ENCODE measurements at places on chromosomes 12 and 14.
A peak's percentile ranks its signal among the peaks of the same experiment; 100 is the strongest.

GRCh38 chr12:45914090-45914489 is 76.3 kb downstream of the SCAF11 start:
- no peak for DNase-seq

DNA sequence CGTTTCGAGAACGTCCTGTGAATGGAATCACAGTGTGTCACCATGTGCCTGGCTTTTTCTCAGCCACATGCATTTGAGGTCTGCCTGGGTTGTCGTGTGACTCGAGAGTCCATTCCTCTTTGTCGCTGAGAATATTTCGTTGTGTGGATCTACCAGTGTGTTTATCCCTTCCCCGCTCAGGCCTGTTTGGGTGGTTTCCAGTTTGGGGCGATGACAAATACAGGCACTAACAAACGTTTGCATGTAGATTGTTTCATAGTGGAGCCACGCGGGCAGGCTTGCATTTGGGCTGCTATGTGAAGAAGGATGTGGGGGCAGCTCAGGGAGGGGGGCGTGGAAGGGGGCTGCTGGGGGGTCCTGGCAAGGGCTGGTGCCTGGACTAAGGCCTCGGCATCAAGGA is 14.1 kb downstream of the RIN3 start:
- DNase-seq = no peak

- DNase-seq = peak; percentile 4
Measured at GRCh38 chr12:56078931-56079722, 838 bp upstream of the ERBB3 start.

DNA sequence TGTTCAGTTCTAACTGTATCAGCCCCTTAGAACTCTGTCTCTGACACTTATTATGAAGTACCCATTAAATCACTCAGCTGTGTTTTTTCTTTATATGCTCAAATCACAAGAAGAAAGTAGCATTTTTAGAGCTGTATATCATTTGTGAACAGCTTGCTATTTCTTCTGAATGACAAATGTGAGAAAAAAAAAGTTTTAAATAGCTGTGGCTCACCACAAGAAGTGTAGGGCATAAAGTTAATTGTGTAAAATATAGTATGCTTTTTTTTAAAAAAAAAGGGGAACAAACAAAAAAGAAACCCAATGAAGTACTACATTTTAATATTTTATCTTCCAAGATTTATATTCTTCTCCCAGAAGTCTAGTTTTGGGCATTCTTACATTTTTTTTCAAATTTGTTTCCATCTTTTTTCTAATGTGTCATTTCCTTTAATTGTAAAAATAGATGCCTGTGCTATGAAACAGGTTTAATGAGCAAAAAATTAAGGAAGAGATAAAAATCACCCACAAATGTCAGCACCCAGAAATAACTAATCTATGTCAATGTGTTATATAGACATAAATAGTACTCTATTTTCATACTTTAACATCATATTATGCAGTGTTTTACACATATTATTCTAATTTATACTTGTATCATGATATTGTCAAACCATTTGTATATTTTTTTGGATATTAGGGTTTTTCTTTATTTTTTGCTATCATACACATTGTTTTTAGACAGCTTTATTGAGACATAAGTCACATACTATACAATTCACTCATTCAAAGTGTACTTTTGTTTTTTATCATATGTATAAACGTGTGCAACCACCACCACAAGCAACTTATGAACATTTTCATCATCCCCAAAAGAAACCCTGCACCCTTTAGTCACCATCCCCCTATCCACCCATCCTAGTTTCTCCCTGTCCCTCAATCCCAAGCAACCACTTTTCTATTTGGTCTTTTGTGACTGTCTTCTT is 22.4 kb upstream of the LRRK2 start:
- no peak for DNase-seq

GRCh38 chr12:56900583-56900982 is 33.6 kb downstream of the SDR9C7 start:
- no peak for DNase-seq

DNA sequence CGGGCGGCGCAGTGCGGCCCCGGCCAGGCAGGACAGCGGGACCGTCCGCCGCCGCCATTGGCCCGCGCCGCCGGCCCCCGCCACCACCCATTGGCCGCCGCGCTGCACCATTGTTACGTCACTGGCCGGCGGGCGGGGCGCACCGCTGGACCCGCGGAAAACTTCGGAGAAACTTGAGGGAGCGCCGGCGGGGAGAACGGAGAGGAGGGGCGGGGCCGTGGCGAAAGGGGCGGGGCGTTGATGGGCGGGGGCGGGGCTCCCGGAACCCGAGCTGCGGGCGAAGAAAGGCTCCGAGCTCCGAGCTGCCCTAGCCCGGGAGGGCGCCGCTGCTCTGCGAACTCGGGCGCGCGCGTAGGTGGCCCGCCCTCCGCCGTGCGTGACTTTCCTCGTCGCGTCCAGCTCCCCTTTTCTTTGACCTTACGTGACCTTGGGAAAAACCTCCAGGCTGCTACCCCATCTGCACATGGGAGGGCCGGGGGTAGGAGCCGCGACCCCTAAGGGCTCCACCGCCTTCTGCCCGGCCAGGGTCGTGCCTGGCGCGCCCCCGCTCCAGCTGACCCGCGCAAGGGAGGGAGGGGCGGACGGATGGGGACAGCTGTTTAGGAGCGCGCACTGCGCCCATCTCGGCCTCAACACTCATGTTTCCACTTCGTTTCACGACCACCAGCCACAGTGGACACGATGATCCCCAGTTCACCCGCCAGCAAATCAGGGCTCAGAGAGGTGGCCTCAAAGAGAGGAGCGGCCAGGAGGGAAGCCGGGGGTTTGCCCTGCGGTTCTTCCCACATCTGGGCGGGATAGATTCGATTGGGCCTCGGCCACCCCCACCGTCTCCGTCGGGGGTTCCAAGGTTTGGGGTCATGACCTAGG is at the start of gene ANKRD9:
ANKRD9 (minus strand) TSS at position 31 of the 870 bp plus-strand sequence. CDS start 1,887 bp downstream, outside the sequence.
- DNase-seq = peak; percentile 81

DNA sequence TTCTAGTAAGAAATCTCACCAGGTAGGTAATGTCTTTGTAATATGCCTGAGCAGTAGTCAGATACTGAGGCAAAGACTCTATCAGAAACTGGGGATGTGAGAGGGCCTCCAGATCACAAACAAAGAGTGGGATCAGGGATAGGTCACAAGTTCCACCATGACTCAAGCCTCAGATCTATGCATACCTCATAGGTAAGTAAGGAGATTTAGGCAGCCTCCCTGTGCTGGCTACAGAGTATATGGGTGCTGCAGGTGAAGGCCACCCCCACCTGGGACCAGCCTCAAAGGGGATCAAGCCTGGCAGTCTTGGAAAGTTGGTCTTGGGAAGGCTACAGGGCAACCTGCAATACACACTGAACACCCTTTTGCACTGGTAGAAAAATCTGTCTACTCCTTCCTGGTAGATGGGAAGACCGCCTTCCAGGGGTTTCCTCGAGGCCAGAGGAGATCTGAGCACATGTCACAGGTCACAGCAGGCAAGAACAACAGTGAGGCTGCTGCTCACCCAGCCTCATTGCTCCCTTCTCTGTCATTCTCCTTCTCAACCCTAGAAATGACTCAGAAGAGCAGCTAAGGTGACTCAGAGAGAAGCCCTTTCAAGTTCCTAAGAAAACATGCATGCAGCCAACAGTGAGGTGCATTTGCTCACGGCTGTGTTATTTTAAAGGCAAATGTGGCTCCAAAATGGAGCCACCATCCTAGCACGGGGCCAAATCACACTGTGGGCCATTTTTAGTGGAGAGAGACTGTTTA is 143.4 kb upstream of the CDKN3 start:
- no peak for DNase-seq

- no peak for DNase-seq
Measured at GRCh38 chr14:91413547-91414474, 3.8 kb downstream of the CCDC88C start.

GRCh38 chr12:60977966-60978365 is 1282.2 kb upstream of the USP15 start:
- no peak for DNase-seq

DNA sequence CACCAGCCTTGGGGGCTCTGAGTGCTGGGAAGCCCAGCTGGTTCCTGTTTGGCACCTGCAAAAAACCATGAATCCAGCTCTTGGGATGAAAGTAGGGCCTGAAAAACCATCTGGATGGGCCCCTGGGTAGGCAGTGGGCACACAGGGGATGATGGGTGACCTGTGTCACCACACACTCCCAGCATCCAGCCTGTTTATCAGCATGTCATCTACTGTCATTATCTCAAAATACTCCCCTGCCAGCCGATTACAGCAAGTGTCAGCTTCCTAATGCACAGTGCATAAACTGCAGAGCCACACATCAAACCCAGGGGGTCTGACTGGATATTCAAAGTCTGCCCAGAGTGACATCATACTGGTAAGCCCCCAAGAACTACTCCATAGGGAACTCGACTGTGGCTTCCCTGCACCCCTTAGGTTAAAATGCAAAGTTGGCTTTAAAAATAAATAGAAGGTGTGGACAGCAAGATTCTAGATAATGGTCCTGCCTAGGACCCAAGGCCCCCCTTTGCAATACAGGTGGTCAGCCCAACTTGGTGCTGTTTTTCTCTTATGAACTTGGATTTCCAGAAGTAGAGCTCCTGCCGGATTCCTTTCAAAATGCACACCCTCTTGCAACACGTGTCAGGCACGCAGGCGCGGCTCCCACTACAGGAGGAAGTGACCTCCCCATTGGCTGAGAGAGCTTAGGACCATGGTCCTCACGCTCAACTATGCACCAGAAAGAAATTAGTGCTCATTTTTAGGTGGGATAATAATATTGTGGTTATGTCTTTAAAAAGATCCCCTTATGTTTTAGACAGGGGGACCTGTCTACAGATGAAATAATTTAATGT is 94.1 kb downstream of the GCH1 start:
- no peak for DNase-seq
